ENCODE measurements at places on chromosomes 5 and 9.
A peak's percentile ranks its signal among the peaks of the same experiment; 100 is the strongest.

- DNase-seq, result no peak
These were observed 641.8 kb downstream of the PRR16 start for GRCh38 chr5:121105921-121106320.

DNA sequence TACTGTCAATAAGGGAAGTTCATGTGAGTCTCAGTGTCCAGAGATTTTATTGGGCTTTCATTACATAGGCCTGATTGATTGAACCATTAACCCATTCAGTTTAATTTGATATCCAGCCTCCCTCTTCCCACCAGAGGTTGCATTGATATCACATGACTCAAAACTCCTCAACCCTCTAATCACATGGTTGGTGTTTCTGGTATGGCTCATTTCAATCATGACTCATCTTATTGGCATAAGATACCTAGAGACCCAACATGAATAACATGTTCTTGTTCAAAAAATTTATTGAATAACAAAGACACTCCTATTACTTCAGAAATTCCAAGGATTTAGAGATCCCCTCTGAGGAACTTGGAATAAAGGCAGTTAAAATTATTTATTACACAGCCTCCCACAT, 982.2 kb downstream of the TLE1 start:
- DNase-seq, result no peak

DNA sequence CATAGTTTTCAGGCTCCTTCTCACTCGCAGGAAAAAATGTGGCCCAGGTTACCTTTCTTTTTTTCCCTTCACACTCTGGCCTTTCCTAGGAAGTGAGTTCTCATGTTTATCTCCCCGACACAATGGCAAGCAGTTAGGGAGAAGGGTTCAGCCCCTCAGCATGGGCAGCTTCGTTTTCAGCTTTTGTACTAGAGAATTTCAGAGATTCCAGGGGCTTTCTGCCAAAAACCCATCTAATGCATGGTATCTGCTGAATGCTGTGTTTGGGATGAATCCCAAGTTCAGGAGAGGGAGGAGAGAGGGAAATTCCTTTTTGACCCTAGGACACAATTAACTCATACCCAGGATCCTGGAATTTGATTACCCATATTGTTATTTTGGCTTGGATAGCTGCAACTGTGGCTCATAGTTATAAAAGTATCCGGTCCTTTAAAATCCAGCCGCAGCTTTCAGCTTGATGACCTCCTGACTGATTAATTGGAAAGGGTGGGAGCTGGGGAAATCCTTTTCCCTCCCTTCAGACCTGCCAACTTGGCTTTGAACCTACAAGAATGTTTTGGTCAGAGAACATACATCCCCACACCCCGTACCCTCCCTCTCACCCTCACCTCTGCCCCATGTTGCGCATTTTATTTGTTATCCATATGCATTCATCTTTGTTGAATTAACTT, 78.4 kb downstream of the TMEM252 start:
- no peak for DNase-seq

DNA sequence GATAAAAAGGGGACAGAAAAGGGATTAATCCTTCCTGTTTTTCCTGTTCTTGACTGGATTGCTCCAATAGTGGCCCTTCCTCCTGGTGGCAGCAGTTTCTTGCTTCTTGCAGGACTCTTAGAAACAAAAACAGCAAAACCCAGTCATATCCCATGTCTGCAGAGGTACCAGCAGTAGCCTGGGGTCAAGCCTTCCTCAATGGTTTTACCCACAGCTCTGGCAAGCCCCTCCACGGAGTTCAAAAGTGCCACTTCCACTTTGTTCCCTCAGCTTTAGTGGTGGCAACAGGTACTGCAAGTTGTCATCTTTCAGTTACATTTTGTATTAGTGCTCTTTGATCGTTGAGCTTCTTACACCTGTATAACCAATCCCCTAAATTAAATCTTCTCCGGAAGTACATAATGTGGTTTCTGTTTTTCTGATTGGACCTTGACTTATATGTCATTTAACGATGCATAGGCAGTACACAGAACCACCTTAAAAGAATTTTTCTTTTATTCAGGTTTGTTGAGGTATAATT, 8.7 kb upstream of the RANBP6 start:
- peak; percentile 54 for DNase-seq

- no peak for DNase-seq
These were observed 1700.9 kb upstream of the NUDT12 start for GRCh38 chr5:105263515-105263914.

DNA sequence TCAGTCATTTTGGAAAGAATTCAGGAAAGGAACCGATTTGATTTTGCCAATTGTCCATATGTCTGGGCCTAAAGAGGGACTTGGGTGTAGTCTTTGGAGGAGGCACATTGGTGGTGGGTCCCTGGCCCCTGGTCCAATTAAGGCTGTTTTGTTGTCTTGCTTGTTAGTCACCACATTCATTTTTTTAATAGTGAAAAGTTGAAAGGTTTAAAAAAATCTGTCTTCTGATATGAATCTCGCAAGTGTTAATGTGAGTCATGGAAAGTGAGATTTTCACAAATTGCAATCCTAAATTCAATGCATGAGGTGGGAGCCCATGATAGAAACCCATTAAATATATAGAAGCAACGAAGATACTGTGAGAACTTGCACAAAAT, 165.9 kb upstream of the OTULINL start:
- DNase-seq, result peak; percentile 73

DNA sequence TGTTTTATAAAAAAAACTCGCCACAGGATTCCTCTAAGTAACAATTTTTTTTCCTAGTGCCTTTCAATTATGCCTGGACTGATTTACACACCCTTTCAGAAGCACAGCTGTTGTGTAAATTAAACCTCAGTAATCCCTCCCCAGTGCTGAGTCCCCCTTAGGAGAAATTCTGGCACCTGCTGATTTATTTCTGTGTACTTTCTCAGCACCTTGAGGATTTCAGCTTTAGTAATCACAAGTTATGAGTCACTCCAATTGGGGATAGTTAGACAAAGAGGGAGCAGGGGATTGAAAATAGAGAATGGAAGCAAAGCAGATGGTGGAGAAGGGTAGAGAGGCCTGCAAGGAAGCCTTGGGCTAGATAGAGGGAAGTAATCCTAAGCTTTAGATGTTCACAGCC, 171.7 kb downstream of the TTLL11 start:
- no peak for DNase-seq

- no peak for DNase-seq
These were observed 101.5 kb upstream of the ZNF608 start for GRCh38 chr5:124847907-124848306.
